NCI-H2107 (cell line): ENCODE measurements at places on chromosomes 11 and 22.

DNA sequence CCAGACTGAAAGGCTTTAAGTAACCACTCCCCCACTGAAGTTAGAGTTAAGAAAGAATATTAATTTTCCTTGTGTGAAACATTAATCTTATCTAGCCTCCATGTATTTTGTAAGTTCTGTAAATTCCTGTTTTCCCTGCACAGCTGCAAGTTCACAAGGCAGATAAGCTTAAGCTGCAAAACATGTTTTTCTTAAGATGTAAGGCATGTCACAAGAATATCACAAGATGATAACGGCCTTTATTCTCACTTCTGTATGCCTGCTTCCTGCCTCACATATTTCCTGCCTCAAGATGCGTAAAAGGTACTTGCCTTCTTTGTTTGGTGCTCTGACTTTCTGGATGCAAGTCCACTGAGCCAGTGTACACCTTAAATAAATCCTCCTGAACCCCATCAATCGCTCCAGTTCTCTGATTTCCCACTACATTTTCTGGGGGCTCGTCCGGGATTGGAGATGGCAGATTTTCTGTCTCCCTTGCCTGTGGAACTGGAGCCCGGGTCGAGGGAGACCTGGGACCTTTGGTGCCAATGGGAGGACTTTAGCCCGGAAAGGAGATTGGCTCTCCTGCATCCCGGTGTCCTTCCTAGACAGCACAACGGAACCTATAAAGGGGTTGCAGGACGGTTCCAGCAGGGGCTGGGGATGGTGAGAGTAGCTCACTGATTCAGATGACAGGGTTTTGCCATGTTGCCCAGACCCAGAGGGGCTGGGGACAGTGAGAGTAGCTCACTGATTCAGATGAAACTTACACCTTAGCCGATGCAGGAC lies 30.2 kb downstream of the PPARA start:
- DNase-seq = no peak

DNA sequence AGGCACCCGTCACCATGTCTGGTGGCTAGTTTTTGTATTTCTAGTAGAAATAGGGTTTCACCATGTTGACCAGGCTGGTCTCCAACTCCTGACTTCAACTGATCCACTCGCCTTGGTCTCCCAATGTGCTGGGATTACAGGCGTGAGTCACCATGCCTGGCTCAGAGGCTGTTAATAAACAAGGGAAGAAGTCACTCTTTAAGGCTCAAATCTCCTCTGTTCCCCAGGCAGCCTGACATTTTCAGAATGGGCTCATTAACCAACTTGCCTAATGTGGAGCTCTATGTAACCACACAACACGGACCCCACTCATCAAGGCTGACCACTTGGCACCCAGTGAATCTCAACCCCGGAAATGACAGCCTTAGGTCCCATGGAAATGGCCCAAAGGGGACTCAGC lies 24.1 kb downstream of the APOL3 start:
- DNase-seq = no peak

DNA sequence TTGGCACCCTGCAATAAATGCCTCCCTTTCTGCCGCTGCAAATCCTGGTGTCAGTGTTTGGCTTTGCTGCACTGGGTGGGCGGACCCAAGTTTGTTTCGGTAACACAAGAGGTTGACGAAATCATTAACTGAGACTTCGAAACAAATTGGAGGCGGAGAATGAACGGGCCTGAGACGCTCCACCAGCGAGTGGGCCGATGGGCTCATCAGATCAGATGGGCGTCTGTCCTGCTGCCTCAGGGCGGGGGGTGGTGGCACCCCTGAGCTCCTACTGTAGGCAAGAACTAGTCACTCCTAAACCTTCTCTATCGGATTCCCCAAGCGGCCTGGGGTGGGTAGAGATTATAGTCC lies 918 bp upstream of the CAPN5 start:
- DNase-seq = no peak

- DNase-seq = no peak
Observed at GRCh38 chr22:27972732-27973698, 54.0 kb upstream of the PITPNB start.

DNA sequence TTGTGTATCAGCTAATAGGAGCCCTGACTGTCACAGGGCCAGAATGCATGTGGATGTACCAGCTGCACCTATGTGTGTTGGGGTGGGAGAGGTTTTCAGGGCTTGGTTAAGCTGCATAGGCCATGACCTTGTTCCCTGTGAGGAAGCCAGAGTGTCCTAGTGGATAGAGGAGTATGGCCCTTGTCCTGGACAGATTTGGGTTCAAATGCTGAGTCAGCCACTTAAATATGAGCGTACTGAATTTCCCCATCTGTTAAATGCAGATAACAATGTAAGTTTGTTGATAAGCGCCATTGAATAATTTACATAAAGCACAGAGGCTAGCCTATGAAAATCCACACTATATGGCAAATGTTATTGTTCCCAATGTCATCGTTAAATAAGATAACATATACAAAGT lies 74.4 kb downstream of the PANX1 start:
- no peak for DNase-seq

DNA sequence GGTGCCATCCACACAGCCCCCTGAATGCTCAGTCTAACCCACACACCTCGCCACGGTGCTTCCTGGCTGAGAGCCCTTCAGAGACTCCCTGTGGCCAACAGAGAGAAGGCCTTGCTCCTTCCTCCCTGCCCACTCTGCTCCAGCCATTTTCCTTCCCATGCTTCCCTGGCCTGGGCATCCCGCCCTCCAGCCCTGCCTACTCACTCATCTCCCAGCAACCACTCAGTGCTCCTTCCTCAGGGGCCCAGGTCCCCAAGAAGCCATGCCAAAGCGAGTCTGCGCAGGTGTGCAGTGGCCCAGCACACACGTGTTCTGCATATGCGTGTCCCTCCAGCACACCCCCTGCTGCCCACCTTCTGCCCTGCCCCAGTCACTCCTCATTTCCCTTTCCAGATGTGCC lies 56.4 kb downstream of the NECTIN1 start:
- DNase-seq = no peak

- no peak for DNase-seq
Observed at GRCh38 chr22:37012262-37012904, 6.9 kb downstream of the TST start.

DNA sequence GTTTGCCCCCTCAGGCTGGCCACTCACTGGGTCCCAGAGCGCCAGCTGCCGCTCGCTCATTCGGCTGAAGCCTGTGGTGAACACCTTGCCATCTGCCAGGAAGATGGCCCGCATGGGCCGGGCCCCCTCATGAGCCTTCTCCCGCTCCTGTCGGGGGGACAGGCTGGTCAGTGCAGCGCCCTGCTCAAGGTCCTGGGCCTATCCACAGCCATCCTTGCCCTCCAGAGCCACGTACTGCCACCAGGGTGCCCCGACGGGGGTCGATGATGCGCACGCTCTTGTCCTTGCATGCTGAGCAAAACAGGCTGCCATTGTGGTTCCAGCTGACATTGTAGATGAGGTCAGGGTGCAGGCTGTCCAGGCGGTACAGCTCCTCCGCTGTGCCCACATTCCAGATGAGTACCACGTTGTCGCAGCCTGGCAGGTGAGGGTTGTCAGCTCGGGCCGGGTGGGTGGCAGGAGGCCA lies 2.1 kb downstream of the CORO1B start:
- DNase-seq = no peak

DNA sequence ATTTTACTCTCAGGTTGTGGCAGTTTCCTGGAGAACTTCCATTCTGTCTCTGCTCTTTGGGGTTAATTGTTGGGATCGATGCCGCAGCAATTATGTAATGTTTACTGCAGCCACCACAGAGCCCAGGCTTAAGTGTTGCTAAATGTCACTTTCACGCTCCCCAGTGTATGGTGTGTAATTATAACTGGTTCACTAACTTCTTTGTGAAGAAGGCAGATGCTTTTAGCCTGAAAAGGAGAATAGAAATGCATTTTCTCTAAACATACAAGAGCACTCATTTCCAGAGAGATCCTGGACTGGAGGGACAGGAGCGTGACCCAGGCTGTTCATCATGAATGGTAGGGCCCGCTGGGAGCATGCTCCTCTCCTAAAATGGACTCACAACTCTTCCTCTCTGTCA lies 132.2 kb upstream of the PLET1 start:
- peak; percentile 82 for DNase-seq

DNA sequence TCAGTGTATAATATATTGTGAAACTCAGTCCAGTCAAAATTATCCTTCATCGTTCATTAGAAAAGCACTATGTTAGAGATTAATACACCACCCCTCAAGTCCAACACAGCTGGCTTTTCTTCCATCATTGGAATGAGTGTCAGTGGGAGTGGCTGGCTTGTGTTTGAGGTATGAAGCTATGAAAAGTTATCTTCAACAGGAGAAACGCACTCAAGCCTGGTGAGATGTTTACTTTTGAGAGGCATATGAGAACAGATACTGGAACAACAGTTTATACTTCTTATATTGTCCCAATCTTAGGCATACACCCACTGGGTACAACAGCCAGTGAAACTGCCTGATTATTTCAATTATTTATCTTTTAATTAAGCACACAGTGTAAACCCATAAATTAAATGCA lies 34.3 kb downstream of the PLEKHB1 start:
- no peak for DNase-seq

DNA sequence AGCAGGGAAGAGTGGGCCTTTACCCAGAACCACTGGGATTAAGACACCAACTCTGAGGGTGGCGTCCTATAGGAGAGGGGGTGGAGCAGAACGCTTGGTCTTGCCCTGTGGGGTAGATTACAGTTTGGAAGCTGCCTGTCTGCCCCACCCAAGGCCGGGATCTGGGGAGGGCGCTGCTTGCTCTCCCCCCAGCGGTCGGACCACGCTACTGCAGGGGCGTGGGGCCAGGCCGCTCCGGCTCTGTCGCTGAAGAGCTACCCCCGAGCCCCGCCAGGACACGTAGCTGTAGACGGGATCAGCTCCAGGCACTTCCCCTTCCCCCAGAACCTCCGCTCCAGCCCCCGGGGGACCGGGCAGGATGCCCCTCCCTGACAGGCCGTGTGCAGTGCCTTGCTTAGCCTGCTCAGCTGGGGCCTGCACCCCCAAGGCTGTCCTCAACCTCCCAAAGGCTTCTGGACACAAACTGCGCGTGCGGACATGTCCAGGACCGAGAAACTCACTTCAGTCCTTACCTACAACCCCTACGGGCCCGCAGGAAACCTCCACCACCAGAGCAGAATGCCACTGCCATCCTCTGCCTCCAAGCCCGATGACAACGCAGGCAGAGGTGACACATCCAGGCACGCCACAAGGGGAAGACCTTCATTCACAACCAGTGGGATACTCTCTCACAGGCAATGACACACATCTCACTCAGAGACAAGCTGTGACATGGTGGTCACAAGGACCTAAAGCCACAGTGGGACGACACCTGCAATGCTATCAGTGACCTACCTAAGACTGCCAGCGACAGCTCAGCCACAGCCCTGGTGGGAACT lies 3.6 kb downstream of the AHNAK start:
- DNase-seq = peak; percentile 70

GRCh38 chr11:9594267-9595046 lies 21.0 kb downstream of the WEE1 start:
- DNase-seq = no peak

DNA sequence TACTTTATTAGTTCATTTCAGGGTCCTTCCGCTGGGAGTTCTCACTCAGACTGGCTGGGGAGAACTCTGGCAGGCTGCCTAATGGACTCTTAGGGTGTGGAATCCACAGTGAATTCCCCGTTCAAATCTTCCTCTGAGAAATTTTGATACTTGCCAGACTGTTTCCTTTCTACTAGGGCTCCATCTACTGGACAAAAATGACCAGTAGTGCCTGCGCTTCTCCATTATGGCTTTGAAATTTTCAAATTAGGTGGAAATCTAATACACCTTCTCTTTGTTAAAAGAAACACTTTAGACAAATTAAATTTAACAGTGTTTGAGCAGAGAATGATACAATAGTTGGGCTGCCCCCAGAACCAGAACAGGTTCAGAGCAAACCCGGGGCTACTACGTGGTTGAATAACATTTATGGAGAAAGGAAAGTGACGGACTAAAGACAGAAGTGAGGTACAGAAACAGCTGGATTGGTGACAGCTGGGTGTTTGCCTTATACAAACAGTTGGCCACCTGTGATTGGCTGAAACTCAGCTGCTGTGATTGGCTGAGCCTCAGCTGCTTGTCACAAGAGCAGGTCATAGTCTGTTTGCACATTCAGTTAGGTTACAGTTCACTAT lies 52.9 kb upstream of the FDX1 start:
- DNase-seq = peak; percentile 63

DNA sequence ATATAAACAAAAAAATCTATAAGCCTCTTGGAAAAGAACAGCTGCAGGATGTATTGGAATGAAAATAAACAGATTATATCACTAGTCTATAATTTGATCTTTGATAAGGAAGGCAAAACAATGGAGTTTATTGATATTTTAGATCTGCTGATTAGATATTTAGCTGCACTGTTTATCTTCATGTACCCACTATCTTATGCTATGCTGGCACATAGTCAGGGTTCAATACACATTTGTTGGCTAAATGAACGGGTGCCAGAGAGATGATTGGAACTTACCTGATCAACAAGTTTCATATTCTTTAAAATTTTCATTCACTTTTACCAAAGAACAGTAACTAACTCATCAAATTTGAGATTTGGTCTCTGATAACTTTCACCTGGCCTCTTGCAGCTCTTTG lies 26.9 kb downstream of the MMP20 start:
- DNase-seq = no peak

GRCh38 chr22:24068717-24069297 lies 57.7 kb downstream of the CABIN1 start:
- DNase-seq = no peak

GRCh38 chr11:48142889-48143288 lies 73.7 kb upstream of the OR4B1 start:
- DNase-seq = no peak

DNA sequence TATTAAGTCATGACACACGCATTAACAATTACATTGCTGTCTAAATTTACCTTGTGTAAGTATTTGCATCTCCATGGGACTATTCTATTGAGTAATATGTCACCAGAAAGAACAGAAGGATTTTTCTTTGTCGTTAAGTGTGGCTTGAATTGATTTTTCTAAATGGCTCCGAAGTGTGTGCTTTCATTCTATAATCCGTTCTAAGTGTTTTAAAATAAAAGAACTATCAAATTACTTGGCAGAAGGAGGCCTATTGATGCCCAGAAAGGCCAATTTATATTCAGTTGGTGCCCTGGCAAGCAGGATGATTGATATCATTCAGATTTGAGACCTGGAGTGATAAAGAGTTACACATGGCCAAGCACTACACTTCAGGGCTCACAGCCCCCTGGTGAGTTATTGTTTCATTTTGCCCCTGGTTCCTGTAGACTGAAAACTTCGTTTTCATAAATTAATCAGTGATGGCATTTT lies 538.9 kb upstream of the ANO5 start:
- DNase-seq = peak; percentile 63
